ENCODE measurements at places on chromosomes 3 and 15. TPM values are rescaled to one million over a fixed set of nuclear protein-coding genes. Genes with fewer than 3 reads are reported as not detected.

The ROBO1 gene
- total RNA-seq: 38.8 TPM

DNA sequence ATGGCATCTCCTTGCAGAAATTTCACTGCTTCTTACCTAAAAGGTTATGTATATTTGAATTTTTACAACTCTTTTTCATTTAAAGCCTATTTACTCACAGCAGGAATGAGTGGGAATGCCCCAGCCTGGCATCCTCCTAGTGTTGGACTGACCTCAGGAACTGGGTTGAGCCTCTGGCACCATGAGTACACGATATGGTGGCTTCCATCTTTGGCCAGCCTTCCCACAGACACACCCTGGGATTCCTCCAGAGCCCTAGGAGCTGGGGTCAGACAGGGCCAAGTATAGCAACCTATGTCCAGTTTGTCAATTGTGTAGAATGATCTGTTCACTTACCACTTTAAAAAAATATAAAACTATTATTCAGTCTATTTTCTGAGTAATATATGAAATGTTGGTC is 57.2 kb upstream of the HEG1 start:
- DNase-seq: no peak

The SCG3 gene
- 0.18 TPM for total RNA-seq

The TNFAIP8L3 gene
- 20.6 TPM for total RNA-seq

DNA sequence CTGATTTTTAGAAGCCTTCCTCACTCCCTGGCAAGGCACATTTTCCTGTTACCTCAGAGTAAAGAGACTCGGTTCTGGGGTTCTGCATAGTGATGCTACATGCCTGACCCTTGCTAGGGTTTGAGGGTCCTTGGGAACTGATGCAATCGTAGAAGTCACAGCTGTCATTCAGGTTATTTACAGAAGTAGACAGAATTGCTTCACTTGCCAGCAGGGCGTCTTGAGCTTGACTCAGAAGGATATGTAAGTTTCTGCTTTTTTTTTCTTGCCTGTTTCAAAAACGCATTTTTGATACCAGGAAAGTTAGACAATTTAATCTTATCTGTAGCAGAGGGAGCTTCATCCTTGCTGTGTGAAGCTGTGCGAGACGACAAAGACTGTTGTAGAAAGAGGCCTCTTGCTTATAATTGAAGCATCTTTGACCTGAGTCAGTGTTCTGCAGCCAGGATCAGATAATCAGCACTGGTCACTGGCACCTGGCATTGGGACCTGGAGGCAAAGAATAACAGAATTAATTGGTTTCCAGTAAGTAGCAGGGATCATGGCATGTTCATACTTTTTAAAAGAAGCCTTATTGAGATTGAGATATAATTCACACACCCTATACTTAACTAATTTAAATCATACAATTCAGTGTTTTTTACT is 24.8 kb downstream of the CACNA1D start:
- DNase-seq: no peak

The CYP1A1 gene
- not detected for total RNA-seq

The CFAP20DC gene
- total RNA-seq: 0.18 TPM

The VIPR1 gene
- total RNA-seq: 72.7 TPM

- no peak for DNase-seq
Observed at GRCh38 chr3:156250550-156250949, 130.2 kb downstream of the KCNAB1 start.

- DNase-seq: no peak
Observed at GRCh38 chr3:54251705-54252104, 129.4 kb downstream of the CACNA2D3 start.

DNA sequence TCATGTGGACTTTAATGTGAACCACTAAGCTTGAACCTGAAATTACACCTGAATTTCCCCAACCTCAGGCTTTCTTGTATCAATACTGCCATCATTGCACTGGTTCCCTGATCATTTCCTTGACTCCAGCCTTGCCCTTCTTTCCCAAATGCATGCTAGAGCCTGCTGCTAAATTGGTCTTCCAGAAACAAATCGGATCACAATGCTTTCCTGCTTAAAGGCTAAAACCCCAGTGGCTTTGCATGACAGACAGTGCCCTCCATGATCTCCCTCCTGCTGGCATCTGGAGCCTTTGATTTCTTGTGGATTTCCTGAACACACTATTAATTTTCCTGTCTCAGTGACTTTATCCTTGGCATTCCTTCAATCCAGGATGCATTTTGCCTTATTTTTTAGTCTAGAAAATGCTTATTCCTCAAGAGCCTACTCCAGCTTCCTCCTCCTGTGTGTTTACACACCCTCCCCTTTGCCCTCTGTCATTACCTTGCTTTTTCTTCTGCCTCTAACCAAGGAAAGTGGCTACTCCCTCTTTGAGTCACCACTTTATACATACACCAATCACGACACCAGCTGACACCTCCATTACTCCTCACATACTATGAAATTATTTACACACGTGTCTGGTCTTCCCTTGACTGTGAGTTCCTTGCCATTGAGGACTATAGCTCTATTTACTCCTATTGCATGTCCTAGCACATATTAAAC is 214.6 kb downstream of the KCNAB1 start:
- DNase-seq: no peak

- no peak for DNase-seq
Observed at GRCh38 chr3:175155172-175155571, 296.0 kb downstream of the NAALADL2 start.

GRCh38 chr15:100596792-100597191 is 5.2 kb downstream of the LINS1 start:
- DNase-seq: no peak
